Esophagus squamous epithelium (tissue), 5 donors: ENCODE measurements at places on chromosomes 4 and X. TPM values are rescaled to one million over a fixed set of nuclear protein-coding genes. Genes with fewer than 3 reads are reported as not detected.

DNA sequence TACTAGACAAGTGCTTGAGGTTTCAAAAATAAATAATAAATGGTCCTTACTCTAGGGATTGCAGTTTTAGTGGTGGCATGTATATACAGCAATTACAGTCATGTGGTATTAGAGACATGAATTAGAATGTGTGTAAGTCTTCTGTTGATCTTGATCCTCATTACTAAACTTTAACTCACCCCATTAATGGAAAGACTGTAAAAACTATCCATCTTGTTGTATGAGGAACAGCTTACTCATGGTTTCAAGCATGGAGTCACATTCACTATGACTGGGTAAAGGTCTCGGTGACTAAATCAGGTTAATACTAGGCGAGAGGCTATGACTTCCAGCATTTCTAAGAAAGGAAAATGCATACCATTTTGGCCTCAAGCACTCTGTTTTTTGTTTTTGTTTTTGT lies 107.0 kb upstream of the HPGD start:
- DNase-seq: no peak

MCUB gene
- total RNA-seq: 18.7 TPM

ADGRG4 gene
- total RNA-seq: not detected

GRCh38 chrX:50716706-50717105 lies 97.3 kb downstream of the SHROOM4 start:
- no peak for DNase-seq

- no peak for DNase-seq
Observed at GRCh38 chr4:168945291-168945690, 64.8 kb downstream of the CBR4 start.

DNA sequence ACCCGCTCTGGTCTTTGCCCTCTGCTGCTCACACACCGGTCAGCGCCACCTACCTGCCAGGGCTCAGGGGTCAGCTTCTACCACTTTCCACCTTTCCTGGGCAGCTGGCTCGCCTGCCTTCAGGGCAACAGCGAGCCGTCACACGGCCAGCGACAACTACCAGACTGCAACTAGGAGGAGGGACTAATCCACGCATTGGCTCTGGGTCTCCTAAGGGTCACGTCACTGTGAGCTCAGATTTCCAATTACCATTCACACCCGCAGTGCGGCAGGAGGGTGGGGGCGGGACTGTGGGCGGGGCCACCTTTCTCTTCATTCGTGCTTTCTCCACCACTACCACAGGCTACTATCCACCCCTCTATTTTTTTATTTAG lies at the start of gene BEX5:
Gene BEX5, minus strand, starts transcription at position 172 of the 374 bp plus-strand sequence. CDS start 1,712 bp downstream, outside the sequence.
- no peak for DNase-seq

CSAG2 gene
- not detected for total RNA-seq

- no peak for DNase-seq
Observed at GRCh38 chrX:150913511-150913910, 15.0 kb upstream of the CD99L2 start.

- no peak for DNase-seq
Observed at GRCh38 chrX:97452283-97452682, 568.6 kb downstream of the RPA4 start.

DNA sequence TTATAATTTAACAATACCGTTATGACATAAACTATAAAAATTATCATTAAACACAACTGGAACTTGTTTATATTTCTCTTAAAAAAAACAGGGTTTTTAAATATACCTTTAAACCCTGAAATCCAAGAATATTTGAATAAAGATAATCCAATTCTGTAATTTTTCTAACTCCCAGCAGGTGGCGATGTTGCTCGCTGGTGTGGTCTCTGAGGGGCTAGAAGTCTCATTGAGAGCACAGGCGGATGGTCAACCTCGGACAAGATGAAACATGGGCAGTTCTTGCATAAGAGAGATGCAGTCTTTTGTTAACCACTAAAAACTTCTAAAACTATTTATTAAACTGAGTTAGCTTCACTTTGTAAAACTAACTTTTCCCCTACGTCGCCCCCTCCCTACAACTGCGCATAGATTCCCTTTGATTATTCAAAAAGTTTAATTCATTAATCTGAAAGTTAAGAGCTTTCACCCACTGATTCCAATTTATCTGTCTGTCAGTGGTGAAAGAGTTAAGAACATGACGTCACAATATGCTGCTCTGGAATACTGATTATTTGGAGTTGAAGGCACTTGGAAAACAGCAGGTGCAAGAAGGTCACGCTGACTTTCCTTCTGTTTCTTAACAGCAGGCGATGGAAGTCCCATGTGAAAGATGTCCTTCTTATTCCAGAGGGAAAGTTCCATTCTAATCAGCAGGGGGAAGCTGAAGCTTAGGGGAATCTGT lies 29.5 kb downstream of the DMP1 start:
- DNase-seq: no peak

DNA sequence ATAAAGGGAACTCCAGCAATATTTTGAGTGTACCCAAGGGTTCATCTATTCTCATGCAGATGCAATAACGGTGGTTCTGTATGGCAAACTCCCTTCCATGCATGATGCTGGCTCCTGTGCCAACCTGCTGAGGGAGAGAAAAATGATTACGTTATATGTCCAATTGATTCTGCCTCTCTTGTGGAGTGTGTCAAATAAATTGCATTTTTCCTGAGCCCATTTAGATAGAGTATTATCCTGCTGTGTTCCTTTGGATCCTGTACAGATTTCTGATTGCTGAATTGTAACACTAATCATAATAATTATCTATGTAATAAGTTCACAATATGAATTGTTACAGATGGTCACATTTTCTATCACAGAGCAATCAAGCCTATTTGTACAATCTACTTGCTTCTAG lies 821.7 kb downstream of the C4orf33 start:
- DNase-seq: no peak

- DNase-seq: no peak
Observed at GRCh38 chr4:142540483-142540804, 305.7 kb downstream of the INPP4B start.

DNAAF6 gene
- total RNA-seq: not detected

- DNase-seq: no peak
Observed at GRCh38 chr4:7876201-7876875, 63.3 kb downstream of the AFAP1 start.

DNA sequence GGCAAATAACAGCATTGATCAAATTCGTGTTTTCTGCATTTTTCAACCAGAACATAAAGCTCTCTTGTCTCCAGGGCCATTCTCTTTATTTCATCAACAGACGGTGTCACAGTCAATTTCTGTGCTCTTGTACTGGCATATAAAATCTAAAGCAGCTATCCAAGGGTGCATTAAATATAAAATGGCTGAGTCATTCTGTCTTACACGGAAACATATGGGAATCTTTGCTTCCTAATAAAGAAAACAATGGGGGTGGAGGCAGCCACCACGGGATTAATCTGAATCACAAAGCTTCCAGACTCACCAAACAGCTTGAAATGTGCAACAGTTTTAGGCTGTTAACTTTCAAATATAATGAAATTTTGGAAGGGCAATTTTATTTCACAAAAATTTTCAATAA lies 132.6 kb downstream of the IL15 start:
- no peak for DNase-seq

CLTRN gene
- 0.83 TPM for total RNA-seq

DDIT4L gene
- 0.22 TPM for total RNA-seq

- DNase-seq: no peak
Observed at GRCh38 chrX:48107717-48108116, 22.7 kb upstream of the SPACA5B start.

- DNase-seq: no peak
Observed at GRCh38 chr4:13546941-13547484, 2.7 kb upstream of the NKX3-2 start.

GRCh38 chr4:8703401-8703696 lies 110.8 kb downstream of the CPZ start:
- DNase-seq: no peak

GRCh38 chr4:67071641-67072040 lies 473.7 kb downstream of the CENPC start:
- no peak for DNase-seq

PPEF2 gene
- total RNA-seq: 0.04 TPM

GRCh38 chrX:16695079-16695676 lies 17.3 kb downstream of the CTPS2 start:
- DNase-seq: no peak

CABS1 gene
- not detected for total RNA-seq

ADH6 gene
- total RNA-seq: not detected

- no peak for DNase-seq
Observed at GRCh38 chrX:112163906-112164305, 81.3 kb upstream of the TRPC5 start.

DNA sequence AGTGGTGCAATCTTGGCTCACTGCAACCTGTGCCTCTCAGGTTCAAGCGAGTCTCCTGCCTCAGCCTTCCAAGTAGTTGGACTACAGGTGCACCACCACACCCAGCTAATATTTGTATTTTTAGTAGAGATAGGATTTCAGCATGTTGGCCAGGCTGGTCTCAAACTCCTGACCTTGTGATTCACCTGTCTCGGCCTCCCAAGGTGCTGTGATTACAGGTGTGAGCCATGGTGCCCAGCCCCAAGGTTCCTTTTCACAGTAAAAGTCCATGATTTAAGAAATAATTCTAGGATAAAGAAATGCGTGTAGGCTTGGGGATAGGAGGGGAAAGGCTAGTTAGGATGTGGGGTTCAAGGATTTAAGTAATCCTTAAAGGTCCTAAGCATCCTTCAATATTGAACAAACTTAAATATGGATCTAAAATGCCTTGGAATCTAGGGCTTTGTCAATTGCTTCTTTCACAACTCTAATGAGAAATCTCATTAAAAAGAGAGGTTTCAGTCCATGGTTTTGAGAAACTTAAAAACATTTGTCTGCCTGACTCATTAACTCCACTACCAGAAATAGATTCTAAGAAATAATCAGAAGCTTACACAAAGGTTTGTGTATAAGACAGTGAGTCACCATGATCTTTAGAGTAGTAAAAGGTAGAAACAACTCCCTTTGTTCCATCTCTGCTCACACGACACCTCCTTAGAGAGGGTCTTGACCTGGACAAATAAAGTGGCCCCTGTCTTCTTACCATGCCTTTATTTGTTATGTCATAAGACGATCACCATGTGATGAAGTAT lies 203.2 kb downstream of the PTTG2 start:
- no peak for DNase-seq

GUCY1A1 gene
- 8.6 TPM for total RNA-seq

ENPEP gene
- 1.1 TPM for total RNA-seq

DNA sequence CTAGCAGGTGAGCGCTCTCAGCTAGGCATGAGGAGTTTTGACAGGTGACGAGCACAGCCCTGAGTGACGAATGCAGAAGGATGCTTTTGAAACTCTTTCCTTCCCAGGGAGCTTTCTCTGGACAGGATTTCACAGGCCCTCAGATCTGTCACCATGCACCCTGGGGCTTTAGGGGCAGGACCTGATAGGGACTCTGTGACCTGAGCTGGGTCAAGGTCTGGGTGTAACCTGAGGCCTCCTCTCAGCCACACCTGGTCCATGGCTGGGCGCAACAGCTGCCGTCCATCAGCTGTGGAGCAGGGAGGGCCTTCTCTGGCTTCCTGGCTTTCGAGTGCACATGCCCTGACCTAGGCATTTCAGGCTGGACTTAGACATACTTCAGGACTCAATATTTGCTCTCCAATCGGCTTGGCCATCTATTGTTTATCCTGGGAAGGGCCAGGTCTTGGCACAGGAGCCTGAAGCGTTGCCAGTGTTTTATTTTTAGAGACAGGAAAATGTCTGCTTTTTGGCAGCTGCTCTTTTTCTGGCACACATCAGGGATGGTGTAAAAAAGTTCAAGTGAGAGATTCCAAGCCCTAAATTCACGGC lies 56.4 kb downstream of the C4orf51 start:
- no peak for DNase-seq

DNA sequence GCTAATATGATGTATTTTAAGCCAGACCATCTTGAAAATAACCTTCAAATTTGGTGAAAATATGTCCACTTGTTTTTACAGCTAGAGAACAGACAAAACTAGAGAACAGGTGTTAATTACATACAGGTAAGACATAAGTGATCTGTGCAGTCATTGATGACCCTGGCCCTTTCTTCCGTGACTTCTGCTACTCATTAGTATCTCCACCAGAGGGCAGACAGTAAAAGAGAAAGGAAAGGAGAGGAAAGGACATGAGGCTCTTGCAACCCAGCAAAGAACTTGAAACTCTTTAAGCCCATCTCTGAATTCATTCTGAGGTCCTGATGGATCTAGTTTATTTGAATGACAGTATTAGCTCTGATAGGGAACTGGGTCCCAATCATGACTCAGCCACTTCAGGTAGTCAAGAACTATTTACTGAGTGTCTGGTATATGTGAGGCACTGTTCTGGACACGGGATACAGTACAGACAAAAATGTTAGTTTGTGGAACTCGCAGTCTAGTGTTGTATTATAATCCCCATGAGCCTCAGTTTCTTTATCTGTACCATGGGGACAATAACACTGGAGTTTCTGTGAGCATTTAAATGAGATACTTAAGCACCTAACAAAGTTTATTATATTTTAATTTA lies 121.0 kb upstream of the TEX13D start:
- DNase-seq: no peak

GRCh38 chr4:128364565-128364964 lies 77.0 kb upstream of the PGRMC2 start:
- DNase-seq: no peak

ASMT gene
- not detected for total RNA-seq

ABLIM2 gene
- total RNA-seq: 13.5 TPM

DNA sequence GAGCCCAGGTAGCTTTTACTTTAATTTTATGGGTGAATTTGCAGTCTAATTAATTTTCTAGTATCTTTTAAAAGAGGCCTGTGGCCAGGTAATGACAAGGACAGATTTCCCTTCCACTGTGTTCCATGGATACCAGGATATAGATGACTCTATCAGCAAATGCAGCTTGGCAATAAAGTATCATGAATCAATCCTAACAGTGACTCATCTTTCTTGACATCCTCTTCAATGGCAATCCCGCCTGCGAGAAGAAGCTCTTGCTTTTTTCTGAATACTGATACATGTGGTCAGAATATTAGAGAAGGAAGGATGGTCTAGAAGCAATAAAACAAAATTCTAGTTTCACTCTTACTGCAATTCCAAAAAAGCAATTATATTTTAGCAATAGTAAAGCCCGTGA lies 267.8 kb downstream of the DTHD1 start:
- DNase-seq: no peak

GAGE12H gene
- total RNA-seq: not detected

DNA sequence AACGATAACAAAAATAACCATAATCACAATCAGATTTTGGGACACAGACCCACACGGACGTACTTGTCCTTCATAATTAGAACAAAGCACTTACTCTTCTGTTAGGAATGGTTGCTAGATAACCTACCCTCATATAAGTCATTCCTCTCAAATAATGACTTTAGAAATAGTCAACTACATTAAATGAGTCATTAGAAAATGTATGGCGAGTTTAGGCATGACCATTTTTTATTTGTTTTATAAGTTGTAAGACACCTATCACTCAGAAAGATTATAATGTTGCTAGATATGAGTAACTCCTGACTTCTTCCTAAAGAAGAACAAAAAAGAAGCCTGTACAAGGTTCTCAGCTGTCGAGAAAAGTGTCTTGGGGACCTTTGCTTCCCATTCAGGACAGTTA lies 1637.5 kb upstream of the PCDH7 start:
- no peak for DNase-seq

GRCh38 chrX:97563531-97564133 lies 679.9 kb downstream of the RPA4 start:
- DNase-seq: no peak
